ENCODE measurements at places on chromosomes 16 and 17. TPM values are rescaled to one million over a fixed set of nuclear protein-coding genes. Genes with fewer than 3 reads are reported as not detected.

Gene CEMP1
- not detected for polyA plus RNA-seq

- no peak for DNase-seq
Observed at GRCh38 chr17:62652251-62653001, 25.0 kb downstream of the MRC2 start.

Gene RGS9
- 4.1 TPM for polyA plus RNA-seq

DNA sequence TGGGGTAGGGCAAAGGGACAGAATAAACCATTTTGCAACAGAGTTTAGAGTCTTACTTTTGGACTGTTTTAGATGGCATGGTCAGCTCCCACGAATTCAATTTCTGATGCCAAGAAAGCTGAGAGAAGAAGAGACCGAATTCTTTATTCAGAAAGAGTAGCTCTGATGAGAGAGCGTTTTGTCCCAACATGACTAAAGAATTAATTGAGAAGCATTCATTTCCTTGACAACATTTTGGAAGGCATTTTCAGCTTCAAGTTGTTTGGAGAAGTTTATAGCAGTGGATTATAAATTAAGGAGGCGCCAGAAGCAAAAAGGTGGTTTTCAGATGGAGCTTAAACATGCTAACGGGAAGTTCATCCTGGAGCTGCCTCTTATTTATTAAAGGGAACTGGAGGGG, 12.2 kb downstream of the GAN start:
- DNase-seq, result no peak

- no peak for DNase-seq
Observed at GRCh38 chr17:16908273-16908672, 63.6 kb downstream of the TNFRSF13B start.

Data from muscle of arm (tissue), 14 donors.